ENCODE measurements at places on chromosomes 1 and 21. TPM values are rescaled to one million over a fixed set of nuclear protein-coding genes. Genes with fewer than 3 reads are reported as not detected.

DNA sequence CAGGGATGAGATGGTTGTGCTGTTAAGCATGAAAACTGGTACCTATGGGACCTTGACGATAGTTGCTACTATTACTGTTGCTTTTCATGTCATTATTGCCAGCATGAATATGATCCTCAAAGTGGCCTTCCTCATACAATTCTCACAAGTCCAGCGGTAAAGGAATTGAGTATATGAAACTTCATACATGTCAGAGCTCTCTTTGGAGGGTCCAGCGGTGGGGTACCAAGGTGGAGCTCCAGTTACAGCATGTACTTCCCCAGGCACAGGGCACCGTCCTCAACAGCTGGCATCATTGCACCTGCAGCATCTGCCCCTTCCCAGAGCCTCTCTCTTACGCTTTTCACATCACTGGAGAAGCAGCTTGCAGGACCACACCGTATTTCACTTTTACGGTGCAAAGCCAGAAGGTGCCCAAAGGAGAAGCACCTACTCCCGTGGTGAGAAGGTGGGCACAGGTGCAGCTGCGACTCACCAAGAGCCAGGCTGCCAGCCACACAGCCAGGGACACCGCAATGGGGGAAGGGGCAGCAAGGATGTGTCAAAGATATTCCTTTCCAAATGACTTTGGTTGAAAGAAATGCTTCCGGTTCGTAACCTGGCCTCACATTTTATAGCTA, 166.4 kb upstream of the IRF2BP2 start:
- DNase-seq, result no peak

DNA sequence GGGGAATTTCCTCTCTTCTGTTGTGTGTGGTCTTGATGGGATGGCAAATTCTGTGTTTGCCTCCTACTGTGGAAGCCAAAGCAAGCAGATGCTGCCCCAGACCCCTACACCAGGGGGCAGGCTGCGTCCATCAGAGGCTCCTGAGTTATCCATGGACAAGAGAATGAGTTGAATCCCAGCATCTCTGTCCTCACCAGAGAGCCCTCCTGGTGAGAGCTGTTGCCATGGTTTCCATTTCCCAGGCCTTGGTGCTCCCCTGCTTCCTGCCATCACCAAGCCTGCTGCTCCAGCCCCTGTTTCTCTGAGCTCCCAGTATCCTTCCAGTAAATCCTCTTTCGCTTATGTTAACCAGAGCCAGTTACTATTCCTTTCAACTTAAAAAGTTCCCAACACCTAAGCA, 20.4 kb upstream of the GNG12 start:
- DNase-seq, result no peak

GRCh38 chr1:113394043-113394862, 3.9 kb downstream of the MAGI3 start:
- DNase-seq, result no peak

- DNase-seq, result no peak
Observed at GRCh38 chr1:172605641-172606040, 53.3 kb upstream of the FASLG start.

GRCh38 chr1:179038528-179039281, 13.0 kb downstream of the FAM20B start:
- DNase-seq, result no peak

DNA sequence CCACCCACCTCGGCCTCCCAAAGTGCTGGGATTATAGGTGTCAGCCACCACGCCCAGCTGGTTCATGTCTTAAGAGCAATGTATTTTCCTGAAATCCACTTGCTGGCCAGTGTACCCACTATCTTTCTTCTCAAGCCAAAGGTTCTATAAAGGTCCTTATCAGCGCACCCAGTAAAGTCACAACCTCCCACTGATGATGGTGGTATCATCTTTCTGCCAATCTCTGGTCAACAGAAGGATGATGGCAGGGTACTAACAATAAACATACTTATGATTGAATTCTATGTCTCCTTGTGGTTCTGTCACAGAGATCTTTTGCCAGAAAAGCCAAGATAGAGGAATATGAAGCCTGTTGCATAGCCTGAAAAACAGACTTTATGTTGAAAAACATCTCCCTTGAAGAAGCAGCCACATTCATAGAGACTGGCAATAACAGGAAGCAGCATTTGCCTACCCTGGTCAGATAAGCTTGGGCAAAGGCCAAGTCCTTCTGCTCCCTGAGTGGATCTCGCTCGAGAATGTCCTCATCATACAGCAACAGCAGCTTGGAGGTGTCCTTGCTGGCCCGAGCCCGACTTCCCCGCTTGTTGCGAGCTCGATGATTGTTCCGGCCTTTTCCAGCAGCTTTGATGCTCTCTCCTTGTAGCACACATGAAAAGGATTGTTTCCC, 73.0 kb downstream of the DAP3 start:
- no peak for DNase-seq

GRCh38 chr1:31545927-31546540, 30.3 kb upstream of the TINAGL1 start:
- no peak for DNase-seq

DNA sequence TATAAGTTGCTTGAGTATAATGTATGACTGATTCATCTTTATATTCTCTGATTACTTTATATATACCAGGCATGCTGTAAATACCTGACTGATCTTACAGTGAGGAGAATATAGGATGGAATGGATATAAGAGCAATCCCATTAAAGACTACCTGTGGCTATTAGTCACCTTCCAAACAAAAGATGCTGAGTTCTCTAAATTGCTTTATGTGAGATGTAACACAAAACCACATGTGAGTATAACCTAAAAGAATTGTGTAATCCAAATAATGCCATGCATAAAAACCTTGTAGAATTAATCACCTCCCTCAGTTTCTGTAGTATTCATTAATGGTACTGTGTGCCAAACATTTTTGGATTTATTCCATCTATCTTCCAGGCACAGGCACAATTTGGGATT, 134.6 kb upstream of the LRRC7 start:
- no peak for DNase-seq

- no peak for DNase-seq
Observed at GRCh38 chr1:243179720-243180119, 75.4 kb downstream of the CEP170 start.

Gene MATN1
- polyA plus RNA-seq, result 1.1 TPM

Gene PADI2
- 111 TPM for polyA plus RNA-seq
